ENCODE measurements at places on chromosomes 13 and 19.

DNA sequence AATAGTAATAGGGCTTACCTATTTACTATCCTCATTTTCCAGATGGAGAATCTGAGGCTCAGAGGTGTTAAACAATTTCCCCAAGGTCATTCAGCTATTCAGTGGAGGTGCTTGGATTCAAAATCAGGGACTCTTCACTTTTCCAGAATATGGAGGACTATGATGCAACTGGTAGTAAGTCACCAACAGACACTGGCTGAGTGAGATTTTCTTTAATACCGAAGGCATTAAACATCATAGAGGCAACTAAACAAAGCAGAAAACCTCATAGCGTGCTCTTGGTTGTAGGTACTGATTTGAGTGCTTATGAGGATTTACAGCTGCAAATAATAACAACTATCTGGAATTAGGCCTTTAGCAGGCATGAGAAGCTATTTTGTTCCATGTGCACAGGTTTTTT, 134.4 kb downstream of the DLEU7 start:
- no peak for DNase-seq

DNA sequence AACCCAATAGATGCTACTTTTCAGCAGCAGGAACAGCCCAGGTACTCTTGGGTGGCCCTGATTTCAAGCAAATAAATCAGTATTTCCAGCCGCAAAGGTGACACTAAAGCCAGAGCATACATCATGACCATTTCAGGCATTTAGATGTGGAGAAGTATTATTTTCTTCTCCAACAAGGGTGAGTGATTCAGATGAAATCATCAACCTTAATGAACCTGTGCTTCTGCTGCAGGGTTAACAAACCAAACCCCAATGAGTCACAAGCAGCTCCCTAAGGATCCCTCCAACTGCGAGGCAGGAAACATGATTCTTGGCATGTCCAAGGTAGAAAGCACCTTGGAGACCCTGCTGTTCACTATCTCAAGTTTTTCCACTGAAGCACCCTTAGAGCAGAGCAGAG, 32.7 kb downstream of the MBNL2 start:
- DNase-seq: no peak

DNA sequence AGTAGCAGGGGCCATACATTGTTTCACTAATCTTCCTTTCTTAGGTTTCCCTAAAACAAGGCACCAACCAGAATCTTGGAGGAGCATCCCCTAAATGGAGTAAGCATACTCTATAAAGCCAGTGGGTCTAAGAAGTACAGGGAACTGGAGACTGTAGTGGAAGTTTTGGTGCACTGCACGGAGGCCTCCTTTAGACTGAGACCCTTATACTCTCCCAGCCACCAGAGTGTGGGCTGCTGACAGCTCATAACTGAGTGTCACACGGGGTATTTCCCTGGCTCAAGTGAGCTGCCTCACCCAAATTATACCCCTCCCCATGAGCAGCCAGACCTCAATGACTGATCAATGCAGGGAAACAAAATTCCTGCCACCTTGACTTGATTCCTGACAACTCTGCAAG, 349.5 kb downstream of the NDFIP2 start:
- no peak for DNase-seq

- no peak for DNase-seq
Observed at GRCh38 chr13:48142436-48142835, 47.5 kb upstream of the MED4 start.

- DNase-seq: peak; percentile 16
Observed at GRCh38 chr19:15532779-15533521, 24.6 kb downstream of the CYP4F22 start.

- no peak for DNase-seq
Observed at GRCh38 chr13:111402441-111402840, 82.0 kb downstream of the TEX29 start.

DNA sequence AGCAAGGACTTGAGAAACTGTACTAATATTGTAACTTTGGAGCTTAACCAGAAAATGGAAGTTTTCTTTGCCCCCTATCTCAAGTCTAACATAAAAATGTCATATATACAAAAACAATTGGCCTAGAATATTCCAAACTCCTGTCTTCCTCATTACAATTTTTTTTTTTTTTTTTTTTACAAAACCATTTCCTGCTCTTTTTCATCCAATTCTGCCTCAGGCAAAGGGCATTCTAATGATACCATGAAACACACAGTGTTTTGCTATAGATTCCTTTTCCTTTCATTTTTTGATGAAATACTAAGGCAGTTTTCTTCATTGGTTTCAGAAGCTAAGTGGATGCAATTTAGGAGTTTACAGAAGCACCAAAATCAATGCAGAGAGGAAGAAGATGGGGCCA, 119.7 kb downstream of the LHFPL6 start:
- DNase-seq: no peak

DNA sequence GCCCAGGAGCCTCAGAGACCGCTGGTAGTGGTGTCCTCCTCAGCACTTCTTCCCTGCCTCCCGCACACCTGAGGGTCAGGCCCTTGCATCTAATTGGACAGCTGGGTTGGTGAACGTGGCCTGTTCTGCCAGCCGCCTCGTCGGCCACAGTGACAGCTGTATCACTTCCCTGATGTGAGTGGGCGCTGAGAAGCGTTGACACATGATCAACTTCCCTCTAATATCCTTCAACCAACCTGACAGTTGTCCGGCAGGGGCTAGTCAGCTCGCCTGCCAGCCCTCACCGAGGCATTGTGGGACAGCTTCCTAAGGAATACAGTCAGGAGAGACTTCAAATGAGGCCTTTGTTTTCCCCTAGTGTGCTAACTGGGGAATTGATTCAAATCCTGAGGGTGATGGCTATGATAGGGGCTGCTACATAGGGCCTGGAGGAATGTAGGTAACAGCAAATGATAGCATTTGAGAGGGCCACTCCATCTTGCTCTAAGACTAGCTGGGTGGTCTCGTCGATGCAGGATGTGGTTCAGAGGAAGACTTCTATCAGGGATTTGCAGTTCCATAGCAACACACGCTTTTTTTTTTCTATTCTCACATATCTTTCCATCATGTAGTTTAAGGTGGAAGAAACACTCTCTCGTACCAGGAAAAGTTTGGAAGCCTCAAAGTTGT, 230.8 kb downstream of the TSHZ3 start:
- DNase-seq: no peak

- no peak for DNase-seq
Observed at GRCh38 chr19:3382460-3383100, 16.2 kb downstream of the NFIC start.

DNA sequence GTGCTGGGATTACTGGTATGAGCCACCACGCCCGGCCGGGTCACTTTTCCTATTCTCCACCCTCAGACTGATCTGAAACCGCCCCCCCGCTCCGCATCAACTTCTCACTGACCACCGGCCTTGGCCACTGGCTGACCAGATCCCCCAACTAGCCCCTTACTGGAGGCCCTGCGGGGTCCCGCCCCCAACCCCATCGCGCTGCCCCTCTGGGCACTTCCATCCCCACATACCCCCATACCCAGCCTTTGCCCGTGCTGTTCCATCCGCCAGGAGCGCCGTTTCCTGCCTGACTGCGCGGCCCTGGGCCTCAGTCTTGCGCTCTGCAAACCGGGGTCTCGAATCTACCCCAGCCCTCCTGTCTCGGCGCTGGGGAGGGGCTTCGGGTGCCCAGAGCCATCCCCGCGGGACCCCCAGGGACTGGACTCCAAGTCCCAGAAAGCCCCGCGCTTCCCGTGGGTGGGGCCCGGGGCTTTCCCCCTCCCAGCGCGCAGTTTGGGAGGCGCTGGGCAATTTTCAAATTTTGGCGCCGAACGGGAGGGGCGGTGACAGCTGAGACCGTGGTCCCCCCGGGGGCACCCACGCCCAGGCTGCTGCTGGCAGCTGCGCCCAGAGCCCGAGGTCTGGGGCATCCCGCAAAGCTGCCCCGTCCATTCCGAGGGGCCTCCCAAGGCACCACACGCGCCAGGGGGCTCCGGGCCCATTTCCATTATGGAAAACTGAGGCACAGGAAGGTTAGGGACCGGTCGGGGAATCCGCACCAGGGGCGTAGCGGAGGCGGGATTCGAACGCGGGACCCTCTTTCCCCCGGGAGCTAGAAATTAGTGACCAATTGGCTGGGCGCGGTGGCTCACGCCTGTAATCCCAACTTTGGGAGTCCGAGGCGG, 5.2 kb upstream of the LMNB2 start:
- no peak for DNase-seq

DNA sequence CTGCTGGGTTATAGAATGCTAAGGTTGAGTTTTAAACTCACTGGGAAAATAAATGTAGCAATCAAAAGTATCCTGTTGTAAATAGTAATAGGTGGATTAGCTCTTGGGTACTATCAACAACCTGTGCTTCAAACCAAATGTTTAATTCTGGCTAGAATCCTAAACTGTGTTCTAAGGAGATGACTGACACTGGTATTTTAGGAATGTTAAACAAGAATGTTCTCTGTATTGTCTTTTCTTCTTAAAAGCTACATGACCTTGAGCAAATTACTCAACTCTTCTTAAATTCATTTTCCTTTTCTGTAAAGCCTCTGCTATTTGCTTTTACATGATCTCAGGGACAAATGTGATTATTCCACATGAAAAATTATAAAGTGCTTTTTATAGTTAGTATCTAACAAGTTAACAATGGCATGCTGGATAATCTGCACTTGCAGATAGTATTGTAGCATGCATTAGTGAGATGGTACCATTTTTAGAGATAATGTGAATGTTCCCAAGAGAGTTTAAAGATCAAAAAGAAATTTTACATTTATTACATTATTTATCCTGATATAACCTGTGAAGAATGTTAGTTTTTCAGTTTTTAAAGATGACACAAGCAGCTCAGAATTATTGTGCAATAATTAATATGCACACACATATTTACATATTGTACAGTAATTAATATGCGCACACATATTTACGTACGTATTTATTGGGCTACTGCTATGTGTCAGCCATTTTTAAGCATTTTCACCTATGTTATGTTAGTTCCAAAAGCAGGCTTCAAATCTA, 13.6 kb upstream of the EPSTI1 start:
- DNase-seq: no peak

DNA sequence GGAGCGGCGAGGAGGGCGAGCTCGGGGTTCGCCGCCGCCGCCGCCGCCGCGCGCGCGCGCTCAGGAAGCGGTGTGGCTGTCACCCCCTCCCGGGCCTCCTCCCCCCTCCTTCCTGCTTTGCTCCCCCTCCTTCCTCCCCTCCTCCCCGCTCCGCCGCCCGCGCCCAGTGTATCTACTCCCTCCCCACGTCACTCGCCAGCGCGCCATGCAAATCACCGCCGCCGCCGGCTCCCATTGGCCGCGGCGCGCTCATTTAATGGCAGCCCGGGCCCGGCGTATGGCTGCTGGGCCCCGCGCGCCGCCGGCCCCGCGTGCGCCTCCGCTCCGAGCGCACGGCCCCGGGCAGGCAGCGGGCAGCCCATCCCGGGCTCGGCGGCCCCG, 335 bp upstream of the SOX1 start:
- no peak for DNase-seq

Data from KG1 (cell line).